ENCODE measurements at places on chromosomes 7 and 10.

DNA sequence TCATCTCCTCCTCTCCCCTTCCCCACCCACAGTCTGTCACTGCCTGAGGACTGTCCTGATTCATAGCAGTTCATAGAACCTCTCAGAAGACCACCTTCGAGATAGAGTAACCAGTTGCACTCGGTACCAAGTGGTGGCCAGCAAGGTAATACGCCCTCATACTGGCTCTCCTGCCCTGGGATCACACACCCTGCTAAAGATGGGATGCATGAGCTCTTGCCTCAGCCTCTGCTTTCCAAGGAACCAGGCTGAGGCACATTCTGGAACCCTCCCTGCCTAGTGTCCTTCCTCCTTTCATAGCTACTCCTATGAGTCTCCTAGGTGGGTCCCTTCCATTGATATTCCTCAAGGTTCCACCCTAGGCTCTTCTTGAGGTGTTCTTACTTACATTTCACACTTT lies 15.5 kb downstream of the CFAP43 start:
- DNase-seq: no peak

DNA sequence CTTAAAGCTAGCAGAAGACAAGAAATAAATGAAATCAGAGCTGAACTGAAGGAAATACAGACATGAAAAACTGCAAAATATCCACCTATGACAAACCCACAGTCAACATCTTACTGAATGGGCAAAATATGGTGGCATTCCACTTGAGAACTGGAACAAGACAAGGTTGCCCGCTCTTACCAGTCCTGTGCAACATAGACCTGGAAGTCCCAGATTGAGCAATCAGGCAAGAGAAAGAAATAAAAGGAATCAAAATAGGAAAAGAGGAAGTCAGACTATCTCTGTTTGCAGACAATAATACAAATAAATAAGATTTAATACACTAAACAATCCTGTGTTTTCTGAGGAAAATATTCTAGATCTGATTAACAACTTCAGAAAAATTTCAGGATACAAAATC lies 570.5 kb upstream of the SEMA3D start:
- no peak for DNase-seq

- DNase-seq: no peak
These were observed 116.8 kb downstream of the IQUB start for GRCh38 chr7:123417580-123417979.

- no peak for DNase-seq
These were observed 30.8 kb upstream of the EFCAB10 start for GRCh38 chr7:105611856-105612775.

- no peak for DNase-seq
These were observed 624.7 kb downstream of the TNS3 start for GRCh38 chr7:46957195-46957594.

DNA sequence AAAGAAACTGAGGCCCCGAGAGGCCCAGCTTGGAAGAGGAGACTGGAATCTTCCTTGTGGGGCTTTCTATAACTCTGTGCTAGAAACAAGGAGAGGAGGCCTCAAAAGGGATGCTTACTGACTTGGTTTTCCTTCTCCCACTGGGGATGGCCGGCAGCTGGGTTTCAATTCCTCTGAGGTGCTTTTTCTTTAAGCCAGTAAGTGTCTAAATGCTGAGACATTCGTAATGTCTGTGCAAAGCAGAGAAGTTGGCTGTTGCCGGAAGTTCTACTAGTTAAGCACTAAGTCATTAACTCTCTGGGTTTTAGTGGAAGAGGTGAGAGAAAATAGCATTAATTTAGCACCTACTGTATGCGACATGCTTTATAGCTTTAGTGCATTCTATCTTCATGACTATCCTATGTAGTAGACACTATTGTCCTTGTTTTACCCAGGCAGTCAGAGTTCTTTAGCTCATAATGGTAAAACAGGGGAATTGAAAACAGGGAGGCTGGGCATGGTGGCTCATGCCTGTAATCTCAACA lies 135.2 kb downstream of the RGS10 start:
- DNase-seq: no peak

DNA sequence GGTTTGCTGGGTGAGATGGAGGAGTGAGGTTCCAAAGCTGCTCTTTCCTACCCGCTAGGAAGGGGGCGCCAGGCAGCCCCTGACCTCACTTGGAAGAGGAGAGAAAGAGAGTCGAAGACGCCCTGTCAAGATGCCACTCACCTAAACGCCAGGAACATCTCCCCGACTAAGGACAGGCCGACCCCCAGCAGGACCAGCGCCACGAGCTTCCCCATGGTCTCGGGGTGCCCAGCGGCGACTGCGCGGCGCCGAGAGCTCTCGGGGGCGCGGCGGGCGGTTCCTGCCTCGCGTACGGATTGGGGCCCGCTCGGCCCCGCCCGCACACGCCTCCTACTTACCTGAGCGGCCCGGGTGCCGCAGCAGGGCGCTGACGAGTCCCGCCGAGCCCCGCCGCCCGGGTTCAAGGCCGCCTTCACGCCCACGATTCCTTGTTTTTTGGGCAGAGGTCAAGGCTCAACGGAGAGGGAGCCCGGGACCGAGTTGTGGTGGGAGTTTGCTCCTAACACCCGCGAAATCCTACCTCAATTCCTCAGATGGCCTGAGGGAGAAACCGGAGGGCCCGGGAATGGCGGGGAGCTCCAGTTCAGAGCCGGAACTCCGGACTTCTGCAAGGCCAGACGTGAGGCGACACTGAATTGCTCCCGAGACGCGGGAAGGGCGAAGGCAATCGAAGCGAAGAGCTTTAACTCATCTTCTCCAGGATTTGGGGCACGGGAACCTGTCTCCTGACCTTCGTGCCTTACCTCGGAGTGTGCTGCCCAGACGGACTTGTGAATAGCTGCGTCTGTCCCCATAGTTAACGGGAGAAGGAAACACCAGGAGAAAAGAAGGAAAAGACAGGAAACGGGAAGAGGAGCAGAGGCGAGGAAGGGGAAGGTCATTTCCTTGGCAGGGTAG lies at the start of gene PON3:
Gene PON3, minus strand, starts transcription at position 240 of the 897 bp plus-strand sequence. Its CDS starts 25 bp downstream, at position 215.
- no peak for DNase-seq

DNA sequence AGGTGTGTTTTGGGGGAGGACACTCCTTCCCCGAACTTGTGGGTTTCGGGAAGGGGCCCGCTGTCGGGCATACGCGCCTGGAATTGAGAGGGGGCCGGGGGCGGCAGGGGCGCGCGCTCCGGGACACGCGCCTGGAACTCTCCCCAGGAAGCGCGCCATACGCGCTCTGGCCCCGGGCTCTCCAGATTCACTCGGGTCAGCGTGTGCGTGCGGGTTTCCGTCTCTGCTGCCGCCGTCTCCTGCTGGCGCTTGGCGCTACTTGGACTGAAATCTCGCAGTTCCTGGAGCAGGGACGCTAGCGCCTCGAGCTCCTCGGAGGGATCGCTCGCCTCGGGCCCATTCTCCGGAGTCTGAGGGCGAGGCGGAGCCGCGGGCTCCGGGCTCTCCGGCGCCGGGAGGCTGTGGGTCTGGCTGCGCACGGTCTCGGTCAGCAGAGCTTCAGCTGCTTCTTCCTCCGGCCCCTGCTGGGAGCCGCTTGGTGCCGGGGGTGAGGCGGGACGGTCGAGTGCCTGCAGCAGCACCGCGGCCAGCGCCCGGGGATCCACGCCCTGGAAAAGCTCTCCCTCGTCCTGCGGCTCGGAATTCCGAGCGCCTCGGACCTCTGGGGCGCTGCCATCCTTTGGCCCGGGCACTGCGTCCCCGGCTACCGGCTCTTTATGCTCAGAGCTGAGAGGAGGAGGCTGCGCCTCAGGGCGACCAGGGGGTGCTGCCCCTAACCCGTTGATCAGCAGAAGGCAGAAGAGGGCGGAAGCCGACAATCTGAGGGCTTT lies 1.1 kb downstream of the VGF start:
- DNase-seq: no peak

GRCh38 chr7:114388021-114388420 lies 26.6 kb upstream of the FOXP2 start:
- no peak for DNase-seq

DNA sequence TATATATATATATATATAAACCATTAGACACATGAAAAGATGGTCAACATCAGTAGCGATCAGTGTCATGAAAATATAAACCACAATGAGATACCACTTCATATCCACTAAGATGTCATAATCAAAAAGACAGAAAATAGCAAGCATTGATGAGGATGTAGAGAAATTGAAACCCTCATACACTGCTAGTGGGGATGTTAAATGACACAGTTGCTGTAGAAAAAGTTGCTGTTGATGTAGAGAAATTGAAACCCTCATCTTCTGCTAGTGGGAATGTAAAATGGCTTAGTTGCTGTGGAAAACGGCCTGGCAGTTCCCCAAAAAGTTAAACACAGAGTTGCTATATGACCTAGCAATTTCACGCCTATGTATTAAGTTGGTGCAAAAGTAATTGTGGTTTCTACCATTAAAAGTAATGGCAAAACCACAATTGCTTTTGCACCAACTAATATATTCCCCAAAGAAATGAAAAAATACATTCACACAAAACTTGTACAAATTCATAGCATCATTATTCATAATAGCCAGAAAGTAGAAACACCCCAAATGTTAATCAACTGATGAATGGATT lies 120.5 kb upstream of the ZWINT start:
- DNase-seq: no peak

- DNase-seq: no peak
These were observed 23.7 kb downstream of the EPDR1 start for GRCh38 chr7:37943905-37944736.

DNA sequence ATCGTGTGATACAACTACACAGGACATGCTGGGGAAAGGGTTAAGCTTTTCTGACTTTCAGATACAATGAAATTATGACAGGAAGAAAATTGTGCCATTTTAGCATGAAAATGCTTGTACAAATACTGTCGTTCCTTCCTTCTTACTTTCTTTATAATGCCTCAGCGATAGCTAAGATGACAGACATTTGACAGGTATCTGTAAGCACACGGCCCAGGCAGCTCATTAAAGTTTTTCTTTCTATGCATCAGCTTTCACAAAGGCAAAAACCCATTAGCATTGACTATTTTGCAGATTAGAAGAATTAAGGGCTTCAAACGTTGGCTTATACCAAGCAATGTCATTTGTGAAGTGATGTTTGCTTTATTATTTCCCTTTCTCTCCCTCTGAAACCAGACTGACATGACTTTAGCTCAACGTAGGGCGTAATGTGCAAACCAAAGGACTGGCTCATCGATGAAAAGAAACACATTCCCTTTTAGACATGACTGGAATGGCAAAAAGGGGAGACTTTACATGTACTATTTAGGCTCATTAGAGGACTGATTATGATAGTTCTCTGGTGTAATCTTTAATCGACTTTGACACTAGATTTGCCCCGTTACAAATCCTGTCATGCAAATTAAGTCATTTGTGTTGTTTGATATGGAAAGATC lies 258.4 kb upstream of the SP8 start:
- no peak for DNase-seq

- no peak for DNase-seq
These were observed 66.8 kb upstream of the COL13A1 start for GRCh38 chr10:69734797-69735468.

- no peak for DNase-seq
These were observed 105.7 kb downstream of the ST8SIA6 start for GRCh38 chr10:17348501-17349349.

DNA sequence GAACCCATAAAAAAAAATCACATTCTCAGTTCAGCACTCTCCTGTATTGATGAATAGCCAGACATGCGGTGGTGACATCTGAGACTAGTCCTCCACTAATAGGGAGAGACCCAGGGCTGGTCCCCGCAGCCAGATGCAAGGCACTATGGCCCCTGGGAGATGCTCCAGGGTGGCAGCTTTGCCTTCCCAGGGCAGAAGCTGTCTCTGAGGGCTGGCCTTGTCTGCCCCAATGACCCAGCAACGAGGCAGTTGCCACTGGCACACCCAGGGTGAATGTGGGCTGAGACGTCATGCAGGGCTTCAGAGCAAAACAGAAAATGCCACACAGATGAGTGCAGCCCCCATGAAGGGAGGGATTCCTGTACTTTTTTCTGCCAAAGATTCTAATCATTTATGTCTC lies 50.1 kb upstream of the GDF10 start:
- no peak for DNase-seq

- no peak for DNase-seq
These were observed 40.3 kb downstream of the NRCAM start for GRCh38 chr7:108415821-108416536.

GRCh38 chr10:98858525-98858924 lies 377.1 kb downstream of the HPSE2 start:
- DNase-seq: no peak

DNA sequence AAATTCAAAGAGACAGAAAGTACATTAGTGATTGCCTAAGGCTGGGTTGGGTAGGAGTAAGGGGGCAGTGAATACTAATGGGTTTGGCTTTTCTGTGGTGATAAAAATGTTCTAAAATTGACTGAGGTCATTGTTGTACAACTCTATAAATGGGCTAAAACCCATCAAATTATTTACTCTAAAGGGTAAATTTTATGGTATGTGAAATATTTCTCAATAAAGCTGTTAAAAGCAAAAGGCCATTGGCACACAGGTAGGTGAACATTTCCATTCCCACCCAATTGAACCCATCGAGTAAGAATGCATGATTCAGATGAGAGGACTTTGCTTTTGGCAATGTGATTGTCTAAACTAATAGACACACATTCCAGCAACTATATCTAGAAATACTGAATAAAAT lies 579.4 kb downstream of the GATA3 start:
- DNase-seq: no peak

DNA sequence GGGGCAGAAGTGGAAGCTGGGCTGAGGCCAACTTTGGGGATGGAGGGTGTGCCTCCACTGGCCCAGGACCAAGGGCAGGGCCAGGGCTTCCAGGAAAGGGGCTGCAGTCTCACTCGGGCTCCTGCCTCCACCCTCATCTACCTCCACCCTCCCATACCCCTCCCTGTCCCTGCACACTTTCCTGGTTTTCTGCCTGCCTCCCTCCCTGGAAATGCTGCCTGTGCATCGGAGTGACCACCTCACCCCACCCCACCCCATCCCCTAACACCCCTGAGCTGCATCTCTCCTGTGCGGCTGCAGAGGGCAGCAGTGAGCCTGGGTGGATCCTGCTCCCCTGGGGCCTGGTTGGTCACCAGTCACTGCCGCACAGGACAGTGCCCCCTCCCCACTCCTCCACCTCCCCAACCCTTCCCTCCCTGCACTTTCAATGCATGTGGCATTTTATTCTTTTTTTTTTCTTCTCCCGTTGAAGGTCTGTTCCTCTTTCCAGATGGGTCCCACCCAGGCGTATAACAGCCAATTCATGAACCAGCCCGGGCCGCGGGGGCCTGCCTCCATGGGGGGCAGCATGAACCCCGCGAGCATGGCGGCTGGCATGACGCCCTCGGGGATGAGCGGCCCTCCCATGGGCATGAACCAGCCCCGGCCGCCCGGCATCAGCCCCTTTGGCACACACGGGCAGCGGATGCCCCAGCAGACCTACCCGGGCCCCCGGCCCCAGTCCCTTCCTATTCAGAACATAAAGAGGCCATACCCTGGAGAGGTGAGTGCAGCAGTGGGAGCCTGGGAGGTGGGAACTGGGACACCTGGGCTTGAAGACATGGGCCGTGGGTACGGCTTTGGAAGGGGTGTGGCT lies 54.1 kb upstream of the PPIF start:
- peak; percentile 13 for DNase-seq

GRCh38 chr7:55588976-55589604 lies 16.8 kb upstream of the VOPP1 start:
- no peak for DNase-seq

- no peak for DNase-seq
These were observed 183.6 kb upstream of the GDF10 start for GRCh38 chr10:47116445-47116844.
